ENCODE measurements at places on chromosomes 1 and 21. TPM values are rescaled to one million over a fixed set of nuclear protein-coding genes. Genes with fewer than 3 reads are reported as not detected.
A peak's percentile ranks its signal among the peaks of the same experiment; 100 is the strongest.

- no peak for DNase-seq
Measured at GRCh38 chr1:246001837-246002230, 505.2 kb downstream of the SMYD3 start.

GRCh38 chr1:29249170-29249691, 12.9 kb downstream of the PTPRU start:
- DNase-seq, result no peak

DNA sequence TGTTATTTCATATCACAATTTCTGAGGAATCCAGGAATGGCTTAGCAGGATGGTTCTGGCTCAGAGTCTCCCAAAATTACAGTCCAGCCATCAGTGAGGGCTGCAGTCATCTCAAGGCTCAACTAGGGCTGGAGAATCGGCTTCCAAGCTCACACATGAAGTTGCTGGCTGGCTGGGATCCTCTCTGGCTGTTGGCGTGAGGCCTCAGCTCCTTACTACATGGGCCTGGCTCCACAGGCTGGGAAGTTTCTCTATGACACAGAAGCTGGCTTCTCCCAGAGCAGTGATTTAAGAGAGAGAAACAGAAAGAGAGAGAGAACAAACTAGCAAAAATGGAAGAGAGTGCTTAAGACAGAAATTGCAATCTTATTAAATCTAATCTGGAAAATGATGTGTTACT, 38.8 kb upstream of the RGS8 start:
- no peak for DNase-seq

The CTBS gene
- total RNA-seq, result 4.6 TPM

GRCh38 chr1:40792036-40792435, 8.4 kb downstream of the KCNQ4 start:
- no peak for DNase-seq

The TRABD2B gene
- total RNA-seq, result not detected

DNA sequence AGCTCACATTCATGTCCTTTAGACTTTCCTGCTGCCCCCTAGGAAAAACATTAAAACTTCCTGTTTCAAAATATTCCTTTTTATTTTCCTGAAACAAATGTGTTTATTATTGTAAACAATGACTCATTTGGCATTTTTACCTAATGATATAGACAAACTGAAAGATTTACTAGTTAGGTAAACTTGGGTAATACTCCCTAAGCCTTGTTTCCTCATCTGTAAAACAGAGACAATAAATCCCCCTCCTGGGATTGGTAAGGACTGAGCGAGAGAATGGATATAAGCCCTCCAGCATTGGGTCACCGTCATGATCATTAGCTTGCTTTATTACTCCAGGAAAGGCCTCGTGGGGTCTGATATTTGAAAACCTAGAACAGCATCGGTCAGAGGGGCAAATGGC, 59.8 kb downstream of the LPAR3 start:
- peak; percentile 13 for DNase-seq

GRCh38 chr1:36096500-36097432, 8.1 kb downstream of the ADPRS start:
- no peak for DNase-seq

The CLDN8 gene
- not detected for total RNA-seq

The MROH9 gene
- total RNA-seq, result not detected

The MEX3A gene
- 3.4 TPM for total RNA-seq

The EPHA8 gene
- total RNA-seq, result not detected

DNA sequence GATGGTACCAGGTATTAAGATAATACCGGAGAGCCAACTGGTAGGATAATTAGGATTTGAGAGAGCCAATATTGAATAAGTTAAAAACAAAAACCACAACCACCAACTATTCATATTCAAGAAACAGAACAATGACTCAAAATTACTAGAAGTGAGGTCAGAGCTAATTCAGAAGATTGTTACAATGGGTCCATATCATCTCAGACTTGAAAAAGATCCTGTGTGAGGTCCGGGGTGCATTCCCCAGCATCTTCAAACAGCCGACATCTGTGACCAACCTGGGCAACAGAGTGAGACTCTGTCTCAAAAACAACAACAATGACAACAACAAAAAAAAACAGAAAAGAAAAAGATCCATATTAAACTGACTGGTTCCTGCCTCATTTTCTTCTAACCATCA, 18.6 kb downstream of the AK2 start:
- no peak for DNase-seq

- no peak for DNase-seq
Measured at GRCh38 chr1:243550276-243550675, 294.4 kb downstream of the SDCCAG8 start.

The CELSR2 gene
- total RNA-seq, result 0.79 TPM

GRCh38 chr1:107622966-107623365, 342.0 kb downstream of the VAV3 start:
- DNase-seq, result no peak

The ZNF683 gene
- total RNA-seq, result not detected

The MRPS21 gene
- total RNA-seq, result 42.9 TPM

GRCh38 chr1:239302696-239303095, 83.7 kb upstream of the CHRM3 start:
- no peak for DNase-seq

- no peak for DNase-seq
Measured at GRCh38 chr1:222970711-222971110, 155.9 kb downstream of the DISP1 start.

DNA sequence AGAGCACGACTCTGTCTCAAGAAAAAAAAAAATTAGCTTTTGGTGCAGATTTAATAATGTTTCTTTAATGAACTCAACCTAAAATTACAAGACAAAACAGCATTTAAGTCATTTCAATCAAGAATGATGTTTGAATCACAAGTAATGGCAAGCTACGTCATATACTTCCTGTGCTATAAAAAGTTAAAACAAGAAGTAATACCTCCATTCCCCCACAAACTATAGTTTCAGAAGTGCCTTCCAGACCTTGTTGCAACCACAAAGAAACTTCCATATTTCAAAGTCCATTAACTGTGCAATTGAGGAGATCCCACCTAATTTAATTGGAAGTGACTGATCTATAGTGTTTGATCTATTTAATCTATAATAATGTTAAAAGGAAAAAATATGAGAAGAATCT, 15.1 kb downstream of the NRDC start:
- DNase-seq, result no peak

The ACTL8 gene
- total RNA-seq, result not detected

The PCSK9 gene
- under 0.01 TPM for total RNA-seq

GRCh38 chr1:15132965-15133364, 20.6 kb upstream of the TMEM51 start:
- DNase-seq, result no peak

The GJC2 gene
- 18.3 TPM for total RNA-seq

All from lung microvascular endothelial cell (primary cell).